A549 (cell line): ENCODE measurements at places on chromosomes 3 and 15.

DNA sequence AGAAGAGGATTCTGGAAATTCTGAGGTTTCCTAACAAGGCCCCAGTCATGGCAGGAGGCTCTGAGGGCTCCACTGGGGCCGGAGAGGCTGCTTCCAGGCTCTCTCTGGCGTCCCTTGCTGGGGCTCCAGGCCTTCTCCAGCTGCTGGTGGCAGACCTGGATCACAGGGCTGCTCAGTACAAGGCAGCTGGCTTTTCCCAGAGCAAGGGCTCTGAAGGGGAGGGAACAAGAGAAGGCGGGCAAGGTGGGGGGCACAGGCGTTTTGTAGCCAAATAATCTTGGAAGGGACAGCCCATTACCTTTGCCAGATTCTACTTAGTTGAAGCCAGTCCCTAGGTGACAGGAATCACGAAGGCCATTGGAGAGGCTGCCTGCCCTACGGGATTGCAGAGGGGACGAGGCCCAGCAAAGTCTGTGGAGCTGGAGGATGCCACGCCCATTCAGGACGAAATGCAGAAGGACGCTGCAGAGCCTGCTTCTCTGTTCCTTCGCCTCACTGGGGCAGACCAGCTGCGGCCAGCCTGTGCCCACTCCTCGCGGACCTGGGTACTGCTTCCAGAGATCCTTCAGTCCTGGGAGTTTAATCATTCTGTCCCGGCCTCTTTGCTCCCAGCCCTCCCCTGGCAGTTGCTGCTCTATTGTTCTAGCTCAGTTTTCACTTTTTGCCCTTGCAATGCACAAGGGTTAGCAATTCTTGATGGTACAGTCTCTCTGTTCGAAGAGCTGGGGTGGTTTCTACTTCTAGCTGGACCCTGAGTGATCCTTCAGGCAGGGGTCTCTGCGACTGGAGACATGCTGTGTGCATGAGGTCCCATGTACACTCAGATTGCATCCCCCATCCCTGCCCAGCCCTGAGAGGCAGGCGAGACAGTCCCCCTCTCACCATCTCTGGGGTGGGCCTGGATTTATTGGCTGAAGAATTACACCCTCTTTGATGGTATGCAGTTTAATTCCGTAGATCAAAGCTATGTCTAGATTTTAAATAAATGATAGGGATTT lies 149.3 kb upstream of the MEF2A start:
- no peak for DNase-seq

DNA sequence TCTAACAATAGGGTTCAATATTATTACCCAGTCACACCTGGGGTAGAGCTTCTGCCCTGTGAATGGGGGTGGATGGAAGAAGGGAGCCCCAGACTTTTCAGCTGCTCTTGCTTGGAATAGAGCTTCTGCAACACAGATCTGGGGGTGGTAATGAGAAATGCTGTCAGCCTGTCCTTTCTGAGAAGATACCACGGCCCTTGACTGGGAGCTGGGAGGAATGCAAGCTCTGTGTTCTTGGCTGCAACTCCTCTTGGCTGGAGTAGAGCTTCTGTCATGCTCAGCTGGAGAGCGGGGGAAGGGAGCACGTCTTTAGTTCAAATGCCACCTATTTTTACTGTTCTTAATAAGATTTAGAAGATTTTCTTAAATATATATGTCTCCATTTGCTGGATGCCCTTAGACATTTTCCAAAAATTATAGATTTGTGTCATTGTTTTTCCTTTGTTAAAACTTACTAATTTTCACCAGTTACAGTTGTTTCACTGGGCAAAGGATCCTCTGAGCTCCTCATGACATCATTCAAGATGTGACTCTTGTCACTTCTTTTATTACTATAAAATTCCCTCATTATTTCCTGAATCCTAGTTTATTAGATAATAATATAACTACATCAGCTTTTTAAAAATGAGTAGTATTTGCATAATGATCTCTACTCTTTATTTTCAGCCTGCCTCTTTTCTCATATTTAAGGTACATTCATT lies 180.0 kb upstream of the TGFBR2 start:
- no peak for DNase-seq

DNA sequence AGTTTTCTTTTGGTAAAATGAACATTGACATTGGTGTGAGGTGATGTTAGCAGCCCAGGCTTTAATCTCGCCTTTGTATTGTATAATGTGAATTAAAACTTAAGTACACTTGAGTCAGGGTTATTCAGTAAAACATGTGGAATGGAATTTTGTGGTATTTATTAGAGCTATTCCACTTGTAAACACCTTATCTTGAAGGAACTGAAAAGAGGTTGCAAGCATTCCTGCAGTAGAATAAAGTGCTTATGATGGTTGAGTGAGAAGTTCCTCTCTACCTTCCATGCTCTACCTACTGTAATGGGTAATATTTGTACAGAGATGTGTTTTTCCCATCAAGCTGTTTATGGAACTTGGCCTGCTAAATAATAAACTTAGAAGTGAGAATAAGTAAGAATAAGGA lies 36.1 kb downstream of the HMG20A start:
- DNase-seq, result no peak

- no peak for DNase-seq
Observed at GRCh38 chr3:42116466-42116865, 25.3 kb downstream of the TRAK1 start.

DNA sequence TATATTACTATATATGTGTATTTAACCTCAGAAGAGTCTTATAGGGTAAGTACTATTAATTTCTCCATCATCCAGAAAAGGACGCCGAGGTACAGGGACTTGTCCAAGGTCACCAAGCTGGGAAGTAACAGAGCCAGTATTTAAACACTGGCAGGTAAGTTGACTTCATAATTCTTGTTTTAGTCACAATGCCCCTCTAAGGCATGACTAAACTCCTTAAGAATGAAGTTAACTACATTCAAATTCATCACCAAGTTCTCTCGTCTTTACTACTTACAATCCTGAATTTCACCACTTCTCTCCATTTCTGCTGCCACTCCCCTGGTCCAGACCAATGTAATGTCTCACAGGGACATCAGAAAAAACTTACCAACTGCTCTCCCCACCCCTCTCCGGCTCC lies 312.1 kb downstream of the GRM7 start:
- DNase-seq, result no peak

- peak; percentile 81 for DNase-seq
Observed at GRCh38 chr3:51682079-51682478, 11.0 kb downstream of the TEX264 start.
